Bone marrow (tissue), 2 donors: ENCODE measurements at places on chromosomes 12 and 14.
A peak's percentile ranks its signal among the peaks of the same experiment; 100 is the strongest.

GRCh38 chr14:86072116-86072894, 542.4 kb downstream of the FLRT2 start:
- peak; percentile 89 for DNase-seq

DNA sequence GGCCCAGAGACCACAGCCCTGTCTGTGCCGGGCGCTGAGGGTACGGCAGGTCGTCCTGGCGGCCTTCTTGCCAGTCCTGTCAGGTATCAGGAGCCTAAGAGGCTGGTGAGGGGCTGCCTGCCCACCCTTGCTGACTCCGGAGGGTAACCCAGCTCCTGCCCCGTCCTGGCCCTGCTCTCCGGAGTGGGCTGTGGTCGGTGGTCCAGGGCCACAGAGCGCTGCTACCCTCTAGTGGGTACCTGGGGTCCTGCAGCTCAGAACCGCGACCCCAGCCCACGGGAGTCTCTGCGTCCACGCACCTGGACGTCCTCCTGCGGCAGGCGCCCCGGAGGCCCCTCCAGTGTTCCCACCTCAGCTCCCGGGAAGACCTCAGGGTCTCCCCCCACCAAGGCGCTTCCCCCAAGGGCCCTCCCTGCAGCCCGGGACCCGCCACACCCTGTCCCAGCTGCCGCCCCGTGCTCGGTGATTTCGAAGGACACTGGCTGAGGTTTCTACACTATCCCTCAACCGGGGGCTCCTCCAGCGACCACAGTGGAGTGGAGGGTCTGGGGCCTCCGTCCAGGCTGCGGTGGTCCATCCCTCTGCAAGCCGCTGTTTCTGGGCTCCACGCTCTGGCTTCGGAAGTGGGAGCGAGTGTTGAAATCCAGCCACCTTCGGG, 75.9 kb upstream of the FBRSL1 start:
- no peak for DNase-seq

- no peak for DNase-seq
Observed at GRCh38 chr12:130665753-130666152, 50.3 kb downstream of the RIMBP2 start.

DNA sequence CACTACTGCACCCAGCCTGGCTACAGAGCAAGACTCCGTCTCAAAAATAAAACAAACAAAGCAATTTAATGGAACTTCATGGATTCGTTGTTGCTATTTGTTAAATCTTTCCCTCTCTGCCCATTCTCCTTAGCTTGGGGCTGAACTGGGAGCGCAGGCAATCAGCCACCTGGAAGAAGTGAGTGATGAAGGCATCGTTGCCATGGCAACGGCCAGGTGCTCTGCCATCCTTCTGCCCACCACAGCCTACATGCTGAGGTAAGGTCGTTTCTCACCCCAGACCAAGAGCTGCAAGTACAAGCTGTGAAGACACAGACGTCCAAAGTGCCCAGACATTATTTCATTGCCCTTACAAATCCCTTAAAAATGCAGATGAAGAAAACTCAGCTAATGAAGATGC, 19.1 kb downstream of the AMDHD1 start:
- DNase-seq = no peak

DNA sequence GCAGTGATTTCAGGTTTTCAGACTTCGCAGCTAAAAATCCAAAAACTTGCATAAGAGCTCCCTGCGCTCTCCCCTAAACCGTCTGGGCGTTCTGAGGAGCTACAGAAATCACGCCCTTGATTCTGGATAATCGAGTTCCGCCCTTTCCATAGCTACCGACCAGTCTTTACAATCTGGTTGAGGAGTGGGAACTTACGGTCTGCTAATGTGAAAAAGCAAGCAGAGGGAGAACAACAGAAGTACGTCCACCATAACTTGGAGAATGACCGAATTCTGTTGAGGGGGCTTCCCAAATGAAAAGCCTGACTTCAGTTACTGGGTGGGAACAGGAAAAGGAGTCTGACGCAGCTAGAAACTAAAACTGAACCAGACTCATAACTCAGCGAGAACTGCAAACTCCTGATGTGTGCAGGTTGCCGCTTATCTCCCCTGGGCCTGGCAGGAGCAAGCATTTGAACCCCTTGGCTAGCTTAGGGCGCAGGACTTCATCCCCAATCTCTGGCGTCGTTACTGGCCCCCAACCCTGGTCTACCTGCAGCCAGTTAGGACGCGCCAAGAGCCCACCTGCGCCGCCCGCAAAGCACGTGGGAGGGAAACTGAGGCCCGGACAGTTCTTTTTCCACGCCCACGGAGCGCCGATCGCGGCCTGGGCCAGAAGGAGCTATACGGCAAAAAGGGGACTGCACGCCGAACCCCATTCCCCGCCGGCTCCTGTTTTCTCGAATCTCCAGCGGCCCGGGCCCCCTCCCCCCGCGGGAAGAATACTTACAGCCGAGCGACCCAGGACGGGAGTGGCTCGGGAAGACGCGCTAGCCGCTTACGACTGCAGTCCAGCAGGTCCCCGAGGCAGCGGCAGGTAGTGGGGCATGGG, 838 bp downstream of the LRIG3 start:
- DNase-seq = no peak

DNA sequence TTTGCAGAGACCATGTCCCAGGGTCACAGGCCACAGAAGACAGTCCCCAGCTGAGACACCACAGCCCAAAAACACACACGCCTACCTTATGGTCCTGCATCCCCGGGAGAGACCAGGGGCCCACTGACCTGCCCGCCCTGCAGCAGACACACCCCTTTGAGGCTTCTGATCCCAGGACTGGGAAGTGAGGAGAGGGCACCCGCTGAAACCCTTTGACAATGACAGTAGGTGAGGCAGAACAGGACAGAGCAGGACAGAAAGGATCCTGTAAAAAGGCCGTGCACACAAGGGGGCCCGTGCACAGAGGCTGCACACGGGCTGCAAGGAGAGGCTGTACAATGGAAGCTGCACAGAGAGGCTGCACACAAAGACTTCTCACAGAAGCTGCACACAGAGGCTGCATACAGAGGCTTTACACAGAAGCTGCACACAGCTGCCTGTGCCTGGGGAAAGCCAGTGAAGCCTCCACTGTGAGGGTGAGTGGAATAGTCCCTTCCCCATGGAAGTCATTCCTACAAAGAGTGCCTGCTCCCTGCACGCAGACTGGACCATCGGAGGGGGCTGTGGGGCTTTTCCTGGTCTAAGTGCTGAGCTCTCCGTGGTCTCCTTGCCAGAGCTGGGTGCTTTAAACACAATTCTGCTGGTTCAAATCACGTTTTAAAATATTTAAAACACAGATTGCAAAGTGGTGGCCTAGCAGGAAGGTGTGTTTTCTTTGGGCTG, 16.6 kb upstream of the SFSWAP start:
- DNase-seq = no peak

- DNase-seq = no peak
Observed at GRCh38 chr12:18953505-18953904, 176.0 kb upstream of the PLEKHA5 start.

GRCh38 chr14:55951341-55952206, 166.6 kb upstream of the PELI2 start:
- no peak for DNase-seq

DNA sequence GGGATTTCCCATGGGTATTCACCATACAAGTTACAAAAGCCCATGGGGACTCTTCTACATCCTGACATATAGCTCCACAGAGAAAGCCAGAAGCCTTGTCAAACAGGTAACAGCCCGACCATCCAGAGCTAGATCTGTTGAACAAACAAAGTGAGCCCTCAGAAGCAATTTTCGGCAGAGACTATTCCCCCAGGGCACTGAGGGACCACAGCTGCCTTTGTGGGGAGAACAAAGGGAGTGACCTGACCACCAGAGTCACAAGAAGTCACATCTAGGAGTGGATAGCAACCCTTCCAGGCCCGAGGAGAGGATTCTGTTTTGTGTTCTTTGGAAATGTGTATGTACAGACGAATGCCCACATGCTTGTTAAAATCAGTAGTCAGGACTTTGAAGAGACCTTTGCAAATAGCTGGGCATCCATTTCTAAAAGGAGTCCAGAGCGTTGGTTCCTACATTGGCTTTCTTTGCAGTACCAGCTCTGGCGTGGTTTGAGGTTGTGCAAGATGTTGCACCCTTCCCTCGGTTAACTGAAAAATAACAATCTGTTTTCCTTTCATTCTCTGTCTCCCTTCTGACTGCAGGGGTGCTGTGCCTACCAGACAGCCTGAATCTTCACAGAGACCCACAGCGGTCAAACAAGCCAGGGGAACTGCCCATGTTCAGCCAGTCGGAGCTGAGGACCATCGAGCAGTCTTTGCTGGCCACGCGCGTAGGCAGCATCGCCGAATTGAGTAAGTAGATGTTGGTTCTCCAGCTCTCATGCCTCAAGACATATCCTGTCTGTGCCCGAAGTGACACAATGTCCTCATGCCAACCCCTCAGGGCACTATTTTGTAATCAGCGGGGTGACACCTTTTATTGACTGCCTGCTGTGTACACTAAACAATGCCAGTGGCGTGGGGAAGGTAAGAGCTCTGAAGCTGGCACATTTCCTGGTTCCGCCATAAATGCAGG, 165.4 kb upstream of the PWP1 start:
- DNase-seq = no peak

- no peak for DNase-seq
Observed at GRCh38 chr12:663293-663871, at the start of gene NINJ2. Gene NINJ2 (minus strand): TSS chr12:663445. CDS start chr12:663360, 85 bp downstream.

DNA sequence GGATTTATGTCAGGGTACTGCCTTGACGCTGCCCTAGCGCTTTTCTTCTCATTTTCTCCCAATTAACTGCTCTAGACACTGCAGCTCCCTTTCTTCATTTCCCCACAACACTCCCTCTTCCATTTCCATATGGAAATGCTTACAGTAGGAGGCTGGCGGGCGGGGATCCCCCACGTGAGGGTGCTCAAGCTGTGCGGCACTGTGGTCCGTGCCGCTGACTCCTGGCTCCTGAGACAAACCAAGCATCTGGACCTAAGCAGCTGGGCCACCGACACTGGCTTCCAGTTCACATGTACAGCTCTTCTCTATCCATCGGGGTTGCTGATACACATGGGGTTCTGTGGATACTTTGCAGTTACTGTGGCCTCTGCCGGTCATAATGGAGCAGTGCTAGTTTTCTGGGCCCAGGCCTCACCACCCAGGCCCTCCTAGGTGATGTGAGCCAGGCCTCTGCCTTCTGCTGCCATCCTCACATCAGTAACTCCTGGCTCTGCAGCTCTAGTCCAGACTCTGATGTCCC, 20.2 kb downstream of the TCHP start:
- DNase-seq = no peak

- DNase-seq = no peak
Observed at GRCh38 chr12:129911428-129912049, 7.7 kb upstream of the TMEM132D start.

GRCh38 chr12:120887253-120888043, 16.7 kb downstream of the SPPL3 start:
- DNase-seq = no peak

DNA sequence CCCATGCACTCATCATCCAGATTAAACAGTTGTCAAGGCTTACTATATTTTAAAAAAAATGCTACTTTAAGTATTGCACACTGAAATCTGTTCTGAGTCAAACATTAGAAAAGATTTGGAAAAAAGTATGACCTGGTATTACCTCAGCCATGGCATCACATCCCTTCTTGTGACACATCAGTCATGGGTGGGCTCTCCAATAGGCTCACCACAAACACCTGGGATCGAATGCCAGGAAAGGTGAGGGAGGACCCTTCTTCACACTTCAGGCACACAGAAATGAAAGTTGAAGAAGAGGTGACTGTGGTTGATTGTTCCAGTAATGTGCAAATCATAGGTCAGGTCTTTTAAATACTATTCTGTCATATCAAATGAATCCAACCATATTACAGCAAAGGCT, 36.6 kb upstream of the GZMB start:
- DNase-seq = no peak

DNA sequence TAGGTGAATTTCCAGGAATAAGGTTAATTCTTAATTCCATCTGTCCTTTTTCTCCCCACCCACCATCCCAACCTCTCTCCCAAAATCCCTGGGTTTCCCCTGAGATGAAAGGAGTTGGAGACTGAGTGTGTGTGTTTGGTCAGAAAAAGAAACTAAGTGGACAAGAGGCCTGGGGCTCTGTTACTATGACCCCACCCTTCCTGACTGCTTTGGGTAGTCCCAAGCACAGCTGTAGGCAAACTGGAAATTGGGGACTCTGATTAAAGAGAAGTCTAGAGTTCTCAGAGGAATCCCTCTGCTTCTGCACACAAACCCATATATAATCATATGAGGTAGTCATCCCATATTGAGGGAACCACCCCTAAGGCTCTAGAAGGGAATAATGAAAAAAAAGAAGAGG, 7.0 kb upstream of the HOXC12 start:
- no peak for DNase-seq

- no peak for DNase-seq
Observed at GRCh38 chr14:89399594-89400068, 17.4 kb downstream of the FOXN3 start.

DNA sequence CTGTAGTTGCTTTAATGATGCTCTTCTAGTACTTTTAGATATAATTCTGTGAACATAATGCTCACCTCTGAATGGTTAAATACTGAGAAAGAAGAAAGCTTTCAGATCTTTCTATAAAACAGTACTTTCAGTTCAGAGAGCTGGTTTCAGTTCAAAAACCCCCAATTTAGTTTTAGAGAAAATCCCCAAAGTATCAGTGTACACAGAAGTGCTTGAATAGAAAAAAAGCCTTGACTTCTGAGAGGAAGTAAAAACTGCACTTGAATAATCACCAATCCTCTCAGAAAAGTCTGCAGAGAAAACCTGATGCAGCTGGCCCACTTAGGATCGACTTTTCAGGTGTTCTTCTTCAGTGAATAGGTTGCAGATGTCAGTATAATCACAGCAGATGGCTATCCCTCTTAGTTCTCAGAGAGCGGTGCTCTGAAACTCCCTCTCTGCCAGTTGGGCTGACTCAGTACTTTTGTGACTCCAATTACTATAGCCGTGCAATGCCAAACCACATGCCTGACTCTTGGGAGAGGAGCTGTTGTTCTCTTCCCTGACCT, 616.3 kb downstream of the LRFN5 start:
- DNase-seq = no peak

GRCh38 chr12:131432532-131433260, 278.2 kb upstream of the SFSWAP start:
- no peak for DNase-seq

GRCh38 chr12:59383079-59383822, 212.6 kb upstream of the SLC16A7 start:
- no peak for DNase-seq

- DNase-seq = no peak
Observed at GRCh38 chr12:123836292-123836691, 74.2 kb downstream of the DNAH10 start.

GRCh38 chr12:94710933-94711332, 60.6 kb upstream of the TMCC3 start:
- no peak for DNase-seq

DNA sequence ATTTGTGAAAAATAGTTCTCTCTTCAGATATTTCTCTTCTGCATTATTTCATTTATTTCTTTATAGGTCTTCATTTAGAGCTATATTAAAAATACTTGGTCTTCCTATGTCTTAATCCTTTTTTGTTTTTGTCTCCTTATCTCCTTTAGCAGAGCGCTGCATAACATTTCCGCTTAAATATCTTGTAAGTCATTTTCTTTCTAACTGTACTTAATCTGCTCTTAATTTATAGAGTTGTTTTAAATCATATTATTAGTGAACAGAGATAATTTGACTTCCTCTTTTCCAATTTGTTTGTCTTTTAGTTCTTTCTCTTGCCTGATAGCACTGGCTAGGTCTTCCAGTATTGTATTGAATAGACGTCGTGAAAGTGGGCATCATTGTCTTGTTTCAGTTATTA, 18.0 kb downstream of the LUM start:
- DNase-seq = no peak
